ENCODE measurements at places on chromosomes 3 and 15.

DNA sequence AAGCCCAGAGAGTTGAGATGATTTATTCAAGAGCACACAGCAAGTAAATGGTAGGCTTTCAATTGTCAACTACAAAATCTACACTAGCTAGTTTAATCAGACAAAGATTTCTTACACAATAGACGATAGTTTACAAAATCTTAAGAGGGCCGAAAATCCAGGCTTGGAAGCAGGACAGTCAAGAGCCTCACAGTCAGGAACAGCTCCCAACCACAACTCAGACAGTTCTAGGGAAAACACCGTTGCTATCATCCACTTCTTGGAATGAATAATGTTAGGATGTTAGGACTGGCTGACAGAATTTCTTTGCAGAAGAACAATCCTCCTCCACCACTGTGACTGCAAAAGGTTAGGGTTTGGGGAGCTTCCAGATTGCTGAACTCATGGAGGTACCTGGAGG, 290.8 kb upstream of the ZPLD1 start:
- no peak for DNase-seq

DNA sequence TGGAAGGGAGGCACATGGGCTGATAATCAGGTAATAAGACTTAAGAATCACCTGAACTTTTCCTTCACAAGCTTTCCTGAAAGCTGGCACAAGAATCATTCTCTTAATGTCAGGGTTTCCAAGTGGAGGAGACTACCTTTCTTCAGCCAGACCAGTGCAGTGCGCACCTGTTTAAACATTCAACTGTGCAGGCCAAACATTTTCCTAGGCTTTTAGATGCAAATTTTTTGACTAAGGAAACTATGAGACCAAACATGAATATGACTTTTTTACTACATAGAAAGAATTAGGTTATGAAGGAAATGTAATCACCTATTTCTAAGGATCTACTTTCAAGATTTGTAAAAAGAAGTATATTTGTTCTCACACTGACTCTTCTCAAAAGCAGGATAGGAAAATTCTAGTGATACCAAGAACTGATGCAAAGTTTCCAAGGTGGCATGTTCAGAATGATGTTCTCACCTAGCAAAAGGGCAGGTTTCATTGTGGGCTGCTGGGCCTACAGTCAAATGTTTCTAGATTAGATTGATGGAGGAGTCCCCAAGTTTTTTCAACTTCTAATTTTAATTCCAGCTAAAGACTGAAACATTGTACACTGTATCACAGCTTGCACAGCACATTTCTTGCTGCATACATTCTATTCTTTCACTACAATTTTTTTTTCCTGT, 339.1 kb downstream of the TIGIT start:
- DNase-seq = no peak

DNA sequence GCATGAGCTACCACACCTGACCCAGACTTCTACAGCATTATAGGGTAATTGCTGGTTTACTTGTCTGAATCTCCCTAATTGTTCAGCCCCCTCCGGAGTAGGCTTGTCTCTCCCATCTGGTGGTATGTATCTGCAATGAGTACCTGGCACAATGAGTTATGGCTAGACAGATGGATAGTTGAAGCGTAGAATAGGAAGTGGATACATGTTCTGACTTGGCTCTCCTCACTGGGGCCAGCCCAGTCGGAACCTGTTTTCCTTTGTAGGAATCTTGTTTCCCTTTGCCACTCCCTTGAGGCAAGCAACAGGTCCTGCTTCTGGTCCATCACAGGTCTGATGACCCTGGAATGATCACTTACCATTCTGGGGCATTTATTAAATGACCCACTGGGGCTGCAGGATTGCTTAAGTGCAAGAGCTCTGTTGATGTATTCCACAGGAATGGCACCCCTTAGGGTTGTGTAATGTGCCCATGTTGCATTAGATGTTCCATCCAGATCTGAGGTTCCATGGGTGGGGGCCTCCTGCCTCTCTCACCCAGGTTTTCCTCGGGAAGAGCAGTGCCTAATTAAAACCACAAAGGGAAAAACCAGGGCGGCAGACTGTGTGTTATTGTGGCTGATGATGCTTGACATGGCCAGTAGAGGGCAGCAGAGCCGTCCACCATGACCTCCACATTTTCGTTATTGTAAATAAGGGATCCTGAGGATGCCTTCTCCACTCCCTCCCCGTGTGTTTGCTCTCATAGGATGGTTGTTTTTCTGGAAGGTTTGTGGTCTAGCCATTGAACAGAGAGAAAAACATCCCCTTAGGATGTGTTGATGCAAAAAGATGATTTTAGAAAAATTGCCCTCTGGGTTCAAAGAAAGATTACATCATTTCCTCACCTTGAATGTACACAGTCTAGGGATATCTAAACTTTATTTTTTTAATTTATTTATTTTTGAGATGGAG, 58.0 kb downstream of the CMTM8 start:
- peak; percentile 16 for DNase-seq

- no peak for DNase-seq
Measured at GRCh38 chr3:12556314-12556689, 585 bp upstream of the MKRN2 start.

- no peak for DNase-seq
Measured at GRCh38 chr15:39429898-39430357, 151.0 kb upstream of the THBS1 start.

DNA sequence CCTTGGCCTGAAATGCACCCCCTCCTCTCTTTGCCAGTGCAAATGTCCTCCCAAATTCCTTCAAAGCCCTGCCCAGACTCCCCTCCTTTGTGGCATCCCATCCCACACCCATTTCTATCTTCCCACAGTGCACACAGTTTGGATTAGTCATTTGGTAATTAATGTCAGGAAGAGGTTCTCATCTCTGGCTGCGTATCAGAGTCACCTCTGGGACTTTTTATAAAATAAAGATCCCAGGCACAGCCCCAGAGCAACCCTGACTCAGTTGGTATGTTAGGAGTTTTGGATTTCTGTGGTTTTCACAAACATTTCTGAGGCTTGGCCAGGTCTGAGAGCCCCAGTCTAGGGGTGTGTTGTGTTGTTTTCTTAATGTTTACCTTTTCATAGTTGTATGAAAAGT, 41.6 kb downstream of the C3orf20 start:
- DNase-seq = no peak

- no peak for DNase-seq
Measured at GRCh38 chr3:19531426-19531825, 383.1 kb downstream of the KCNH8 start.

- no peak for DNase-seq
Measured at GRCh38 chr15:57061696-57062095, 143.3 kb downstream of the TCF12 start.

- no peak for DNase-seq
Measured at GRCh38 chr3:62233065-62233464, 140.3 kb downstream of the FEZF2 start.

DNA sequence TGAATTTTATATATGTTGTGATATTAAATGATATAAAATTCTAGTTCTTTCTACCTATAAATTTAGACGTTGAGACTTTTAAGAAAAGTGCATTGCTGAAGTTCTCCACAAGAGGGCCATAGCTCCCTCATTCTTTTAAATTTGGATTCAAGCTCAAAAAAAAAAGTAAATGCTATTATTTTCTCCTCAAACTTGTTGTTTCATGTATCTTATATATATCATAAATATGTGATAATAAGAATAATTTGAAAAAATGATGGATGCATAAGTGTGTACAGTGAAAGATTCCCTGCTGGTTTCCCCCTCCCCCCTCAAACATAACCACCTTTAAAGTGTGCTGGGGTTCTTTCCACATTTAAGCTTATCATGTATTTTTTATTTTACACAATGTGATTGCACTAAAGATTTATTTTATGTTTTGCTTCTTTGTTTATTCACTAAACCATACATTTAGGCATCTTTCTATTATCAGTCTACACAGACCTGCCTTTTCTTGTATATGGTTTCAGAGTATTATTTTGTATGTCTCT, 769.4 kb upstream of the GOLIM4 start:
- DNase-seq = no peak

- DNase-seq = no peak
Measured at GRCh38 chr3:16178628-16178988, 4.1 kb downstream of the GALNT15 start.

DNA sequence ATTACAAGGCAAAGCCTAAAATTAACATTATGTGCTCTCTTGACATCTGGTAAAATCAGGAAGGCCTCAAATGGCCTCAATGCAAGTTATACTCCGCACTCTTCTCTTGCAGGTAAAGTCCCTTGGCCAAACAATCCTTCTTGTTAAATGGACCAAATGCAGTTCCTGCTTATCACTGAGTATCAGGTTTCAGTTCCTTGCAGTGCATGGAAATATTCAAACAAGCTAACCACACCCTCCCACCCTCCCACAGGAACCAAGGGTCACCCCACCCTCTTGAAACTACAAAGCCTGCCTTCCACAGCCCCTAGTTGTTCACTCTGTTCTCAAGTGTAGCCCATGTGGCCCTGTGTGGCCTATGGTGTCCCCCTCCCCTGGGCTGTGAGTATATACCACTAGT, 171.9 kb upstream of the CADPS start:
- no peak for DNase-seq

GRCh38 chr15:40769274-40770146, at the start of gene C15orf62:
Gene C15orf62, plus strand, starts transcription at chr15:40769980. Its CDS starts 516 bp downstream, at chr15:40770496.
- DNase-seq = peak; percentile 57

GRCh38 chr3:63295806-63296205, 17.7 kb downstream of the SYNPR start:
- DNase-seq = no peak

DNA sequence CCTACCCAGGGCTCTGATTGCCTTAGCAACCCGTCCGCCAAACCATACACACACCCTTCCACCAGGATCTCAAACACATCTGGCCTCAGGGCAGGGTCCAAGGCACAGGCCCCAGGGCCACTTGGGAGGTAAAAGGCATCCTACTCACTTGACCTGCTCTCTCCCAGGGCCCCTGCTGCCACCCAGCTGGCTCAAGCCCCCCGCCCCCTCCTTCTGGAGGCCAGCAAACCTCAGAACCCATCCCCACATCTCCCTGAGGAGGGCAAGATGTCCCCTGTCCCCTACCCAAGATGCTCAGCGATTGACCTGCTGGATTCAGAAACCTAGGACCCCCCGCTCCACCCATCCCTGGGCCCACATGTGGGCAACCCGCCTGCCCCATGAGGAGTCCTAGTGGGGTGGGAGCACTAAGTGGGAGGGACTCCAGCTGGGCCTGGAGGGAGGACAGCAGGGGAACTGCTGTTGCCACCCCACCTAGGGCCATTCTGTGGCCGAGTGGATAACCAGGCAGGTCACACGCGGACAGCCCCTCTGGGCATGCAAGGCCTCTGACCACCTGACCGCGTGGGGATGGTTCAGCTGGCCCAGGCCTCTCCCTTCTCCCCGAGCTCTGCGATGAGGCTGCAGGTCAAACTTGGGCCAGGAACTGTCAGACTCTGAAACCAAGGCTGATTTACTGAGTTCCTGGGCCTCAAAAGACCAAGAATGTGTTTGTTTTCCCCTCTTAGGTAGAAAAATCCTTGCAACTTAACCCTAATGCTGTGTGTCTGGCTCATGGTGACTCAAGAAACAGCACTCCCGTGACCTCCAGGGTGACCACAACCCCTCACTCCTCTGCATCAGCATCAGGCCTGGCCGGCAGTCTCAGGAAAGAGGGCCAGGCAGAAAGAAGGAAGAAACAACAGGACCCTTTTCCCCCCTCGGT, 4.2 kb downstream of the MFGE8 start:
- no peak for DNase-seq

DNA sequence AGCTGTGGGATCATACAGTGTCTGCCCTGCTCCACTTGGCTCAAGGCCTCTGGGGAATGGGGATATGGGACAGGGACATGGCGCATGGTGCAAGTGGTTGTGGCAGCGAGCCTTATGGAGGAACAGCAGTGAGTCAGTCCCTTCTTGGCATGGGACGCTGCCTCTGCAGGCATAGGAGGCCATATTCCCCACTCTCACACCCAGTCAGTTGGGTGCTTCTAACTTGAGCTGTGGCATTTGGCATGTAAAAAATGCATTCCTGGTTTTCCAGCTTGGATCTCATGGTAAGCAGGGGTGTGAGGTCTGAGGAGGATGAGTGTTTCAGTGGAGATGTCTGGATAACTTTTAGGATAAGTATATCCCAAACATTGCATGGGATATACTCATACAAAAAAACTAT, 31.6 kb upstream of the UBE2Q2 start:
- no peak for DNase-seq

DNA sequence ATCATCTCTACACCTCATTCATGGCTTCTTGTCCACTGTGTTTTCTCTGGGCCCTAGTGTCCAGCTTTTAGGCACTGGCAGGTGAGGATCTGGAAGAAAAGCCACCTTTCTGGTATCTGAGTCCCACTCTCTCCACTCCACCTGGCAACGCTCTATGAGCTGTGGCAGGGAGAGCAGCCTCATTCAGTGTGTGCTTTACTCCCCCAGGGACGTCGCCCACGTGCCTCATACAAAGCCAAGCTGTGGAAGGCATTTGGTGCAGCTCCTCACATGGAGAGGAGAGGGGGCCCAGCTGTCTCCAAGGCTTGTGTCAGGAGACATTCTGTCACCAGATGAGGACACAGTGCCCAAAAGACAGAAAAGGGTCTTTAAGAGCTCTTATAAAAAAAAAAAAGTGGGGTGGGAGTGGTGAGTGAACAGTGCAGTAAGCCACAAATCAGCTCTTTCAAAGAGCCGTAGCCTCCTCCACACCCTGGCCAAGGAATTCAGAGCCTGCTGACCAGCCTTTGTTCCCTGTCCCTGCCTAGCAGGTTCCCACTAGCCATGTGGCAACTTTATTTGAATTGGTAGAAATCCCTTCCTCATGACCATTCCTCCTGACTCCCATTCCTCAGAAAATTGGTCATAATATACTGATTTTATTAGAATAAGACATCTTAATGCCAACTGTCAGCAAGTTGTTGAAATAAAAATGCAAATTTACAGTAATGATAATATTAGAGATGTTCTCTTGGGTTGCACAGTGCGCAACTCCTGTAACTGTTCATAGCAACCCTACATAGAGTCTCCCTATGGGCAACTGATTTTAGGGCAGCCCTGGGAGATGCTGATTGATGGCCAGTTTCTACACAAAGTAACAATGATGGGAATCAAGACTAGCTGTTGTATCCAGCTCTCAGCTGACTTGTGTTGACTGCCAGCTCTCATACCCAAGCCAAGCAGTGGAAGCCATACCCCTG, 29.5 kb downstream of the GALNT15 start:
- no peak for DNase-seq

GRCh38 chr15:60937278-60937677, 291.8 kb downstream of the RORA start:
- no peak for DNase-seq

DNA sequence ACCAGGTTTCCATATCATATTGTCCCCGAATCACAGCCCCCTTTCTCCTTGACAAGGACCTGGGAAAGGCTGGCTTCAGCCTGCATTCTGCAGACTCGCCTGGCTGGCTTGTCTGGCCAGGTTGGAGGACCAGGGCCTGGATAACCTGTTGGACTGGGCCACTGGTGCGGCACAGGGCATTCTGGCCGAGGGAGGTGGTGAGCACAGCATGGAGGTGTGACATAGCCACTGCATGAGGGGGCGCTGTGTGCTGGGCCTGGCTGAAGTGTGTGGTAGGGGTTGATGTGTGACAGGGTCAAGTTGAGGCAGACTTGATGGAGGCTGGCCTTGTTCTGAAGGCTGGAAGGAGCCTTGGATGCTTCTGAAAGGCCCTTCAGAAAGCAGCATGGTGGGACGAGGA, 2.9 kb downstream of the ESYT3 start:
- no peak for DNase-seq

All from stimulated activated CD8-positive, alpha-beta memory T cell treated with anti-CD3 and anti-CD28 coated beads, Interleukin-4, amount 100 ng/mL, for 4 hours (primary cell).